ENCODE measurements at places on chromosomes 1 and 21.

DNA sequence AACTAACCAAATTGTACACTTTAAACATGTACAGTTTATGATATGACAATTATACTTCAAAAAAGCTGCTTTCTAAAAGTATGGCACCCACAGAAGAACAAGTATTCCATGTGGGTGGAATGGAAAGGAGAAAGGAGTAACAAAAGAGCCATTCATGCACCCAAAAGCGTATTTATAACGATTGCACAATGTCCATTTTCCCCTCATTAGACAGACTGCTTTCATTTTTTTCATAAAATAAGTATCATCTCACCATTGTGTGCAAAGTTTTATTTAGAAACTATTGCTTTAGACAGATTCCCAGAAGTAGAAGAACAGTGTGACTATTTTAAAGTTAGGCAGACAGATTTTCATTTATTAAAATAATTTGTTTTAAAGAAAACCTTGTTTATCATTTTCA lies 59.6 kb downstream of the KIAA0319L start:
- DNase-seq = no peak

DNA sequence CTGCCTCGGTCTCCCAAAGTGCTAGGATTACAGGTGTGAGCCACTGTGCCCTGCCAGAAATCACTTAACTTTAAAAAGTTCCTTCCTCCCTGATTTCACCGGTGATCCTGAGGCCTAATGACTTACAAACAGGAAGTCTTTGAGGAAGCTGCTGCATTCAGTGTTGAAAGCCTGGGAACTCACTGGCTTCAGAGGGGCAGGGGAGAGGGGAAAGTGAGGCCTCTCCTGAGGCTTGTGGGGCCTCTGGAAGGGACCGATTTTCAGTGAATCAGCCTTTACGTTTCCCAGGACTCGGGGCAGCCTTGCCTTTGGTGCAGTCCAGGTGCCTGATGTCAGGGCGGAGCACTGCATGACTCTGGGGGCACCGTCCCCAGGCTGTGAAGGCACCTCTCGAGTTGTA lies 30.1 kb upstream of the ARHGEF10L start:
- no peak for DNase-seq

DNA sequence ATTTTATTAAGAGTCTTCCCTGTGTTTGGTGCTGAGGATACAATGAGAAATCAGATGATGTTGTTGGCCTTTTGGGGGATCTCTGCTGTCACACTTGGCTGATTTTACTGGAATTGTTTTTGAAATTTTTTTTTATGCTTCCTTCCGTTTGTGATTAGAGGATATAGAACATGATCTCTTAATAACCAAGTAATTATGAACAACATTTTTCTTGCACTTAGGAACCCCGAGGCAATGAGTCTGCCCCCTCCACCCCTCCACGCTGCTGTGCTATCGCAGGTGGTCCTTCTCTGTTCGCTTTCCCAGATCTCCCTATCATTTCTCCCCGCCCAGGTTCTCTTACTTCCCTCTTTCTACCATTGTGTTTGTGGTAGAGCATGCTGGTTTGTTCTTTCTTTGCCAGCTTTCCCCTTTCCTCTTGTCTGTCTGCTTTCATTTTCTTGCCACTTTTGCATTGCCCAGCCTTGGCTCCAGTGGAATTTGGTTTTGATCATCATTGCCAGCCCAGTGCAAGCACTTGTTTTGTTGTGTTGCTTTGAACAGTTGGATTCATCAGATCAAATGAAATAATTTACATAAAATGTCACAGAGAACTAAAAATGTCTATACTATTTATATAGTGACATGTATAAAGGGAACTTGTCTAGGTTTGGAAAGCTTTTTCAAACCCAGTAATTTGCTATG lies 73.1 kb upstream of the SCCPDH start:
- DNase-seq = no peak

DNA sequence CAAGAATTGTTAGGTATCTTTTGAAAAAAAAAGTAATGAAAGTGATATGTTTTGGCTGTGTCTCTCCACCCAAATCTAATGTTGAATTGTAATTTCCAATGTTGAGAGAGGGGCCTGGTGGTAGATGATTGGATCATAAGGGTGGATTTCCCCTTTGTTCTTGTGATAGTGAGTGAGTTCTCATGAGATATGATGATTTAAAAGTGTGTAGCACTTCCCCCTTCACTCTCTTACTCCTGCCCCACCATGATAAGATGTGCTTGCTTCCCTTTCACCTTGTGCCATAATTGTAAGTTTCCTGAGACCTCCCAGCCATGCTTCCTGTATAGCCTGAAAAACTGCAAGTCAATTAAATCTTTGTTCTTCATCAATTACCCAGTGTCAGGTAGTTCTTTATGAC lies 70.7 kb downstream of the XCL2 start:
- DNase-seq = no peak

GRCh38 chr1:234638832-234639799 lies 29.1 kb upstream of the IRF2BP2 start:
- no peak for DNase-seq

- DNase-seq = no peak
Observed at GRCh38 chr1:32749771-32750170, 47.2 kb upstream of the SYNC start.

DNA sequence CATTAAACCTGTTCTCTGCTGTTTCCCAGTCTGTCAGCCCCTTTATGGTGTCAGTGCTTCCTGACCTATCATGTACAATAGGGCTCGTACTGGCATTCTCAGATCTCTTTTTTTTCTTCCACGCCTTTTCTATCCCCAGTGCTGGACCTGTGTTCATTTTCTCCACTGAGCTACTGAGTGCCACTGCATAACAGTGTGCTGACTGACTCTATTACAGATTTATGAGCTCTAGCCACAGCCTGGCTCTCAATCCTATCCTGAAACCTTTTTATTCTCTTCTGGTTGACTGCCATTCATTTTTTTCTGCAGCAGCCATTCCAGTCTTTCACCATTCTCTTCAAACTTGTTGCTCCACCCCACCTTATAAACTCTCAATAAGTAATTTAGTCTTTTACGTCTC lies 59.6 kb upstream of the MACF1 start:
- DNase-seq = no peak

GRCh38 chr1:233518344-233518743 lies 95.6 kb upstream of the KCNK1 start:
- no peak for DNase-seq

DNA sequence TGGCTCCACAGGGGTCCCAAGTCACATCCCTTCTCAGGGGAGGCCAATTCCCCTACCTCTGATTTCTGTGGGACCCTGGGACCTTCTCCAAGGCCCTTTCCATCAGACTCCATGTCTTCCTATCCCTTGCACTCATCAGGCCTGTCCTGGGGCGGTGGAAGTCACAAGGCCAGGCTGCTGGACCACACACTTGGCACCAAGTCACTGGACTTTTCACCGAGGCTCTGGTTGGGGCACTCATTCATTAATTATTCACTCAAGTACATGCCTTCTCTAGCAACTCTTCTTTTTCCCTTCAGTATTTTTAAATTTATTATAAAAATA lies 11.2 kb upstream of the FOXO6 start:
- no peak for DNase-seq

- DNase-seq = peak; percentile 85
Observed at GRCh38 chr1:204431310-204432184, 19.9 kb upstream of the PPP1R15B start.

DNA sequence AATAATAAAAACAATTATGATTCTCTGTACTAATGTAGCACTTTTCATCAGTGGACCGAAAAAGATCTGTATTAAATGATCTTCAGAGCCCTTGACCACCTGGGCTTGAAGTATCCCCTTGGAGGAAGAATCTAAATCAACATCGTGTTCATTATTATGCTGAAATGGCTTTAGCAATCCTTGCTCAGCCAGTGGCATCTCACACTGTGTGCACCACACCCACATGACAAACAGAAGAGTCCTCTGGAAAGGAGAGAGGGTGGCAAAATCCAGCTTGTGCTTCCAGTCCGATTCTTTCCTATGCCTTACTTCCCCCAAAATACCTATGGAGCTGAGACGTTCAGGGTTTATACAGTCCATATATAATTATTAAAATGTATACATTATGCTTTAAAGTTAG lies 318.5 kb upstream of the RUNX1 start:
- no peak for DNase-seq

DNA sequence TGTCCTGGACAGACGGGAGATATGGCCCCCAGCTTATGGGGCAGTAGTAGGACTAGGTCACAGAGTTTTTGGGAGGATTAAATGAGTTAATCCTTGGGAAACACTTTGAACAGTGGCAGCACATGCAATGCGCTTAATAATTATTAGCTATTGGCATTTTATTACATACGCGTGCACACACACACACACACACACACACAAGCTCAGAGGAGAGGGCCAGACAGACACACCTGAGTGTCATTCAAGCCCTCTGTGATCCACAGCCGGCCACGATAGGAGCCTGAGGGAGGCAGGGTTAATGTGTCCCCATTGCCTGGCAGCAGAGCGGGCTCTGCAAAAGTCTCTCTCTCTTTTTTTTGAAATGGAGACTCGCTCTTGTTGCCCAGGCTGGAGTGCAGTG lies 37.9 kb downstream of the EPHA2 start:
- no peak for DNase-seq

GRCh38 chr1:175487956-175488355 lies 255.4 kb downstream of the TNR start:
- DNase-seq = no peak

DNA sequence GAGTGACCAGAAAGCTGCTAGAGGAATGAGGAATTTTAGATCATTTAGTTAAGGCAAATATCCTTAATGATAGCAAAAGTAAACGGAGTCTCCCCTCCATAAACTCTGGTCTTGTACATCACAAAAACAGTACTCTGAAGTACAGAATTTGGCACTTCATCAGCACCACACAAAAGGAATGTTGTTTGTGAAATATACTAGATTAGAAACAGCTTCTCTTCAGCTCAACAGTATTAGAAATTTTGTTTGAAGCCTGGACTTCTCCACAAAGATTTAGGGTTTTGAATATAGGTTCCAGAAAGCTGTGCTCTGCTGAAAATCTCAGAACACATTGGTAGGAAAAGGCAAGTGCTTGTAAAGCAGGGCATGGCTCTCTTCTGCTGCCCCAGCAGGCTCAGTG lies 135.1 kb upstream of the PTGFR start:
- no peak for DNase-seq

DNA sequence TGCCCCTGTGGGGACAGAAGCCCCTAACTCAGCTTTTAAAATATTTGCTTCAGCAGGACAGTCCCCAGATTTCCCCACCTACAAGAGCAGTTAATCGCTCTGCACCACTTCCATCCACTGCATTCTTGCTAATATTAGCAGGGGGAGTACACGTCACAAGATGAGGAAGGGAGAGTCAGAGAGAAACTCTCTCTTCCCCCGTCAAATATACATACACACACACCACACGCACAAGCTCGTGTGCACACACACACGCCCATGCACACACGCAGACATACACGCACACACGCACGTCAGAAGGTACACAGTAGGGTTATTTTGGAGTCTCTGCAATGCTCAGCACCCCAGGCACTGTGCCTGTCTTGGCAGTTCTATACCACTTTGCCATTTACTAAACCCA lies 2.1 kb downstream of the CLCA1 start:
- DNase-seq = no peak

All from activated CD8-positive, alpha-beta memory T cell treated with anti-CD3 and anti-CD28 coated beads, Interleukin-2, amount 50 U/mL, for 4 hours (primary cell).